Calu3 (cell line): ENCODE measurements at places on chromosomes 2 and 18. TPM values are rescaled to one million over a fixed set of nuclear protein-coding genes. Genes with fewer than 3 reads are reported as not detected.

FAM237A gene
- total RNA-seq, result not detected in 2 replicates

DNA sequence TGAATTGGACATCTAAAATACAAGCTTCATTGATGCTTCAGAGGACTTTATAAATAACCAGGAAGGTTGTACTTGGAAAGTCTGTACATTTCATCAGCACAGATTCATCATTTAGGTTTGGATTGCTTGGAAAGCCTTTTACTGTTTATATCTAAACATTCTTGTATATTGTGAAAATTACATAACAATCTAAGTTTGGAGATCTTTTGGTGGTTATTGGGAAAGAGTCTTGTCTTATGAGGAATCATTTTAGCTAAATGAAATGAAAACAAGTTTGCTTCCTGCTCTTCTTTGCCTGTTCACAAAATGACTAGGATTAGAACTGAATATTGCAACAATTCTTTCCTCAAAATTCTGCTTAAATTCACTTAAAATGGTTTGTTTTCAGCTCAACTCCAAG is 79.3 kb downstream of the ABI2 start:
- no peak for DNase-seq

DNA sequence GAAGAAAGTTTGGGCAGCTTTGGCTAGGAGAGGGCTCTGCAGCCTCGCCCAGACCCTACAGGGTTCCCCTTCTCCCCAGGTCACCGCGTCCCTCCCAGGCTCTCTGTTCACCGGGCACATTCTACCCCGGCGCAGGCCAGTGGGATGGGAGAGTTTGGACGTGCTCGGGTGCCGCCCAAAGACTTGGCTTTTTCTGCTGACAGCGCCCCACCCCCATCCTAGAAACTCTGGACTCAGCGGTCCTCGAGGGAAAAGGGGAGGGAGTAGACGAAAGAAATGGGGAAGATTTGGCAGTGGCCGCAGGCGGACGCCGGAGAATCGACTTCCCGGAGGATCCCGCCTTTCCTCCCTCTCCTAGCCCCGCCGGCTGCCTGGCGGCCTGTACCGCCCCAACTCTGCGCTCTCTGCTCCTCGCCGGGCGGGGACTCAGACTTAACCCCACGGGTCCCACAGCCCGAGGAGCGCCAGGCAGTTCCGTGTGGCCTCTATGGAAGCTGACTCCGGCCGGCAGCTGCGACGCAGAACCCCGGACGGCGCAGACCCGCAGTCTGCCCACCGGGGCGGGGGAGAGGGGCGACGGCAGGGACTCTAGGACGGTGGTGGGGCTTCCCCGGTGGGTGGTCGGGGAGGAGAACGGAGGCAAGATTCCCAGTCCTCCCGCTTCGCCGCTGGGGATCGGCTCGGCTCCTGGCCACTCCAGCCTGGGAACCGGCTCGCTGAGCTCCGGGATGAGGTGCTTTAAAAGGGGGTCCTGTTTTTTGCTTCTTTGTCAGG is 863 bp upstream of the SIX2 start:
- peak; percentile 37 for DNase-seq

LRP2 gene
- 0.49 and 0.66 TPM in 2 replicates for total RNA-seq

DNA sequence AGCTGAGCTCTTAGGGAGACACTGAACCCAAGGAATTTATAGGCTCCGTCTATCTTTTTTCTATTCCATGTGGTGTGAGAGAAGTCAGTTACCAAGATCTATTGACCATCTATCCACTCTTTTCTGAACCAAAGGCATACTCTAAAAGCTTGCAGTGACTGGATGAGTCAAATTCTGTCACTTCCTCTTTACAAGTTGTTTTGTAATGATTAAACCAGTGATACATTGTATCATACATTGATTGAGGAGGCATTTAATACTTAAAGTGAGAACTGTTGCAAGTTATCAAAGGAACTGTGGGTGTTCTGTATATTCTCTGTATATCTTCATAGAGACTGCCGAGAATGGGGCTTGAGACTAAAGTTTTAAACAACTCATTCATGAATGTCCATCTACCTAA is 188.8 kb downstream of the CAMKMT start:
- no peak for DNase-seq

GRCh38 chr18:62577765-62578164 is 54.9 kb downstream of the ZCCHC2 start:
- no peak for DNase-seq

DNA sequence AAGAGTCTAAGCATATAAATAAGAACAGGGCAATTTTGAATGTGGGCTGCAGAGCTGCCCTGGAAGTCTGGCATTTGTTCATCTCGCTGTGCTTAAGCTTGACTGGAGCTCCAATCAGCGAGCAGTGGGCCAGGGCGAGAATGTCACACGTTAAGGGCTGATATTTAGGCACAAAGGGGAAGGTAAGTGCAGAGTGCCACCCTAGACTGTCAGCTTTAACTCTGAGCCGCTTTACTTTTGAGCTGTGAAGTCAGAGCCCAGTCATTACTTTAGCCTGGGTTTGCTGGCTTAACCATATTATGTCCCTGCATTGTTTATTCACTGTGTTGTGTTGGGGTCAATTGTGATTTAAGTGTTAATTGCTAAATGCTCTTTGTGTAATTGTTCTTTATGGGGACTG is 236.1 kb upstream of the SIX3 start:
- no peak for DNase-seq

- no peak for DNase-seq
Measured at GRCh38 chr2:126823951-126824350, 74.7 kb upstream of the TEX51 start.

- DNase-seq, result no peak
Measured at GRCh38 chr2:166332106-166332505, 43.6 kb downstream of the SCN9A start.

- no peak for DNase-seq
Measured at GRCh38 chr2:208358758-208359631, 47.6 kb upstream of the PTH2R start.

GRCh38 chr2:24352664-24353063 is 7.7 kb downstream of the ITSN2 start:
- no peak for DNase-seq
